ENCODE measurements at places on chromosomes 4 and X.
A peak's percentile ranks its signal among the peaks of the same experiment; 100 is the strongest.

GRCh38 chr4:114187592-114187991 lies 208.1 kb upstream of the ARSJ start:
- no peak for DNase-seq

- no peak for DNase-seq
Measured at GRCh38 chr4:35250761-35251160, 993.6 kb downstream of the ARAP2 start.

- no peak for DNase-seq
Measured at GRCh38 chr4:98996765-98997068, 1.2 kb downstream of the METAP1 start.

DNA sequence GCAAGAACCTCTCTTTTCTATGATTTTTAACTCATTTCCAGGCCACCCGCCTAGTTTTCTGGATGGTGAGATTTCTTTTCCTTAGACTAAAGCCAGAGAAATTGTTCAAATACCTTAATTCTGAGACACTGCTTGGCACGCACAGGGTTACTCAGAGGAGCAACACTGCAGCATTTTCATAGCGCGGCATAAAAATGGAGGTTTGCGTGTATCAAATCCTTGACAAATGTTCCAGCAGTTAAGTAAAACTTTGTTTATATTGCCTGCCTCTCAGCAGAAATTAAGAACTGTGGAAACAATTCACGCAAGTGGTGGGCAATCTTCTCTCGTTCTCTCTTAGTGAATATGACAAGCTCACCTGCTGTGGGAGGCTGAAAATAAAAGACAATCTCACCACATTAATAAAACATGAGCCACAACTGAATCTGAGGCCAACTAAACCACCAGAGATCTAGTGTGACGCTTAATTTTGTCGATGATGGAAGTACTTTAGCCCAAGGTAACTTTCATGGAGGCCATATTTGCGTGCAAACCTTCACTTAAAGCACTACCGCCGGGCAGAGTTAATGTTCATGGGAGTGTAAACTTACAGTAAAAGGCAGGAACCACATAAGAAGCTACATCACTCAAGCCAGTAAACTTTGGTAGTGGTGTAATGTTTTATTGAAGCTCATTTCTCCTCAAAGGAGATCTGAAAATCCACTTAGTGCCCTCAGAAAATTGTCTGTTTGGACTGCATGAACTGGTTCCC lies 894.8 kb upstream of the EPHA5 start:
- DNase-seq, result no peak

GRCh38 chr4:161336016-161336530 lies 827.7 kb downstream of the FSTL5 start:
- no peak for DNase-seq

- DNase-seq, result no peak
Measured at GRCh38 chr4:182449186-182449929, 206.2 kb downstream of the TENM3 start.

DNA sequence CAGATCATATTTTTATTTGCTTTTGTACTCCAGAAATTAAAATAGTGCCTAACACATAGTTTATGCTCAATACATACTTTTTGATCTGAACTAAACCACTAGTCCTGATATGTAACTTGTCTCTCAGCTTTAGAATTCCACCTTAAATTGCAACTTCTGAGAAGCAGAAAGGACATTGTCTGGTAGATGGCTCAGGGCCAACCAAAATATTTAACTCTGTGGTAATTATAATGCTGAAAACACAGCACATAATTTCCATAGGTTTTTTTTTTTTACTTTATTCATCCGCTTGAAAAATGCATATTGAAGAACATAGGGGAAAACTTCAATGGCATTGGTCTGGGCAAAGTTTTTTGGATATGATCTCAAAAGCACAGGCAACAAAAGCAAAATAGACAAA lies 59.3 kb downstream of the AREG start:
- no peak for DNase-seq

DNA sequence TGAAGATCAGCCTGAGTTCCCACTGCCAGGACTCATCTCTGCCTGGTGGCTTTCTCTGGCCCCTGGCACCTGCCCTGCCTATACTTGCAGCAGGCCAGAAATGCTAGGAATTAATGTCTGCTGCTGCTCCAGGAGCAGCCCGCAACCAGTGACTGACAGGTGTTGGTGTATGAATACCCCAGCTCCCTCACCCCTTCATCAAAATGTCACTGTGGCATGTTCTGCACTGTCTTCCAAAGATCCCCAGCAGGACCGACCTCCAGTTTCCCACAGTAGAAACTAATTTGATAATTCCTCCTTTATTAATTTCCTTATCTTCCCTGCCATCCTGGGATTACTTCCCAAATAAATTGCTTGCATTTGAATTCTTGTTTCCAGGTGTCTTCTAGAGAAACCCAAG lies 425.4 kb downstream of the BCOR start:
- no peak for DNase-seq

GRCh38 chr4:107130157-107130556 lies 94.0 kb upstream of the DKK2 start:
- DNase-seq, result no peak

DNA sequence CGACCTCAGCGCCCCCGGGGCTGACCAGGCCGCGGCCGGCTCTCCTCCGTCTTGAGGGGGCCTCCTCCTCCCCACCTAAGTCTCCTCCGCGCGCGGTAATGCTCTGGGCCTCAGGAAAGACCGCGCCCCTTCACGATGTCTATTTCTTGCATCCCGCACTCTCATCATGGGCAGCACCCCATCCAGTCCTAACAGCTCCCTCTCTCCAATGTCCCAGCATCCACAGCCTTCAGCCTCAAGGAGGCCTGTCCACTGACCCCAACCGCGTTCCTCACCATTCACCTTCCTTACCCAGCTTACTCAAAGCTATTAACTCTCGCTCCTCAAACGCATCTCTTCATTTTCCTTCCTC lies 77.5 kb downstream of the MAGED4 start:
- no peak for DNase-seq

GRCh38 chr4:165621983-165622382 lies 243.2 kb downstream of the CPE start:
- DNase-seq, result no peak

DNA sequence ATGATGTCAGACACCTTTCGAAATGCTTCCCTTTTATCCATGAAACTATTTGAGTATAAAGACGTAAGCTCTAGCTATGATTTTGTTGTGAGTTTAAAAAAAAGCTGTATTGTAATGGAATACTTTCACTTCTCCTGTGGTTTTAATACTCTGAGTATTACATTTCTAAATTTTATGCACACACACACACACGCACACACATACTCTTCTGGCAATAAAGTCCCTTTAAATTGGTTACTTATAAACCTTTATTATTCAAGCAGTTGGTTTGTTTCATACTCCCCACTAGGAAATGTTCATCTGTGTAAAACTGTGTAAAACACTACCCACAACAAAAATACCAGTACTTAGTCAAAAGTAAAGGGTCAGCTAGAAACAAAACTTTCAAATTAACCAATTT lies 18.2 kb downstream of the VAMP7 start:
- no peak for DNase-seq

DNA sequence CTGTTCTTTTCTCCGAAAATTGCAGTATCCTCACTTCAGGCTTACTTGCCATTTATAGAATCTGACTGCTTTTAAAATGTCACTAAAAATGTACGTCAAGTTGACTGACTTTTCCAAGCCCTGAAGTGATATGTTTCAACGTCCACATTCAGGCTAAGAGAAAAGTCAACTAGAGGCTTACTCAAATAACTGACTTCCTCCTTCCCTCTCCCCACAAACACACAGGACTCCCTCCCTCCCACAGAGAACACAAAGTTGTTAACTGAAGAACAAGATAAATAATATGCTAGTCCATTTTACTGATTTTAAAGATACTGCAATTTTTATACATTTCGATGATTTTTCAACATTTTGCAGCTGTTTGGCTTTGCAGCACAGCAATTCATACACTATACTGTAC lies 13.8 kb upstream of the CDKL2 start:
- no peak for DNase-seq

GRCh38 chr4:128358913-128359279 lies 71.3 kb upstream of the PGRMC2 start:
- DNase-seq, result no peak

DNA sequence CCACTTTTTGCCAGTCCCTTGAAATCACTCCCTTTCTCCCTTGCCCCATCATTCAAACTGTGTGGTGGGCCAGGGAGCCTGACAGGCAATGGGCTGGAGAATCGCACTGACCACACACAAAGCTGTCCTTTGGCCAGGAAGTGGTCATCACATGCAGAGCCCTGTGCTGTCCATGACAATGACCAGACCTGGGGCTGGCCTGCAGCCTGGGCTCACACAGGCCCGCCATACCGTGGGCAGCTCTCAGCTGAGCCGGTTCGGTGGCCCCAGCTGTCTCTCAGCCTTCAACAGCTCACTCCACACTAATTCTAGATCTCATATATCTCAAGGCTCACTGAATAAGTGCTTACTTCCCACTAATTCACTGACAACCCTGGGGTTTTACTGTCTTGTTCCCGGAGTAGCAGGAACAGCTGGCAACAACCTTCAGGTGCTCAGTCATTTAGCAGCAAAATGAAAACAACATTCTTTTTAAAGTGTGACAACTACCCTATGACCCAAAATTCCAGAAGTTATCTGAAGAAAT lies 48.0 kb downstream of the USP46 start:
- no peak for DNase-seq

DNA sequence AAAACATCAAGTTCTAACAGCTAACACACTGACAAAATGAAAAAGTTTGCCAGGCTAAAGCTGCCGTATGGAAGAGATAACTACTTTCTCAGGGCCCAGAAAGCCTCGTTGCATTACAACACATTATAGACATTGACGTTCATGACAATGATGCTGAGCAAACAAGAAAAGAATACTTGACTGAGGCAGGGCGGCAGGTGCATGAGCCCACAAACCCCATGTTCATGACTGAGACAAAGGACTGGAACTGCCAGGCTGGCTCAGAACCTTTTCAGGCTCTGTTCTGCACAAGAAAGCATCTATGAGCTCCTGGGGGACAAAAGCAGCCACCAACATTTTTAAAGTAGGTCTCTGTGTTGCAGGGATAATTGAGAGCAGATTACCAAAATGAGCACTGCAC lies 13.6 kb downstream of the TLR6 start:
- no peak for DNase-seq

DNA sequence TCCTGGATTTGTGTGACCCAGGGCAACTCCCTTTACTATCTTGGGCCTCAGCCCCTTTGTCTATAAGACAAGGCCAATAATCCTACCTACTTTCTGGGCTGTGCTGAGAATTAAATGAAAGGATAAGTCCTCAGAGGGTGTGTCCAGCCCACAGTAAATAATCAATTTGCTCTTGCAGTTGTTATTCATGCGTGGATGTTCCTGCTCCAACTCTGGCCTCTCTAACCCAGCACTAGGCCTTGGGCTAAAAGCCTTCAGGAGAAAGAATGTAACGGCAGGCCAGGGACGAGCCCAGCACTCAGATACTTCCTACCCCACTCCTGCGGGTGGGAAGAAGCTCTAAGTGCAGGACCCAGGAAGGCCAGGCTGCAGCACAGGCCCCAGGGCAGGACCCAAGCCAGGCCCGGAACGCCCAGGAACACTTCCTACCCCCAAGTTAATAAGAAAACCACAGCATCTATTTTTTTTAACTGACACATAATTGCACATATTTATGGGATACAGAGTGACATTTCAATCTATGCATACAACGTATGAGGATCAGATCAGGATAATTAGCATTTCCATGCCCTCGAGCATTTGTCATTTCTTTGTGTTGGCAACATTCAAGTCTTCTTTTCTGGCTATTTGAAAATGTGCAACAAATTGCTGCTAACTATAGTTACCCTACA lies 179.6 kb upstream of the RBPJ start:
- no peak for DNase-seq

- no peak for DNase-seq
Measured at GRCh38 chr4:185332575-185333464, 62.9 kb downstream of the LRP2BP start.

- DNase-seq, result no peak
Measured at GRCh38 chr4:118286685-118287084, 66.1 kb downstream of the PRSS12 start.

DNA sequence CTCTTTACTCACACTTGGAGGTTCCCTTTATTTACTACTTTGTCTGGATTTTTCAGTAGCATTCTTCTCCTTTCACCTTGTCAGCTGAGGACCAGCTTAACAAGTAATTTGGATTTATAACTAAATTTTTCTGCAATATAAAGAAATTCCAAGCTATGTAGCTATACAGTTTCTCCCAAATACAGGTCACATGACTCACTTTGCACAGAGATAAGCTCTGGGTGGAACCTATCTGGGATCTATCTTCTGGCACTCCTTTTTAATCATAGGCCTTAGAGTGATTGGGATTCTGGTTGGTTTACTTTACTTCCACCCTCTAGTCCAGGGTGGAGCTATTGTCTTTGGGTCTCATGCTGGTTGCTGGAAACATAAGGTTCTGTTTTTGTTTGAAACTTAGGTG lies 34.9 kb upstream of the STK26 start:
- DNase-seq, result no peak

- DNase-seq, result no peak
Measured at GRCh38 chrX:87337267-87337666, 180.3 kb upstream of the KLHL4 start.

DNA sequence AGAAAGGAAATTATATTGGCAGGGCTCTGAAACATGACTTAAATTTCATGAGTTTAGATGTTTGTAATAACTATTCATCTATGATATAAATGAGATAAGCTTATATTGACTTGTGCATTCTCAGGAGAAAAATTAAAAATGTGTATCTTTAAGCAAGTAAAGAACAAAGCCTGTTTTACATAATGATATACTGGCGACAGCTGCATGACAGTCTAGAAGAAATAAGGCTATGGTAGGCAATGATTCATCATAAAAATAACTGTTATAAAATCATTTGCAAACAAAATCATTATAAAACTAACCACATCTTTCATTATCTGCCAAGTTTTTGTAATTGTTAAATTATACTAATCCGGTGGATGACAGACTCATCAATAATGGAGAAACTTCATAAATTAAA lies 188.1 kb downstream of the ADAM29 start:
- DNase-seq, result no peak

- DNase-seq, result no peak
Measured at GRCh38 chr4:139728146-139728545, 62.5 kb downstream of the MGST2 start.

DNA sequence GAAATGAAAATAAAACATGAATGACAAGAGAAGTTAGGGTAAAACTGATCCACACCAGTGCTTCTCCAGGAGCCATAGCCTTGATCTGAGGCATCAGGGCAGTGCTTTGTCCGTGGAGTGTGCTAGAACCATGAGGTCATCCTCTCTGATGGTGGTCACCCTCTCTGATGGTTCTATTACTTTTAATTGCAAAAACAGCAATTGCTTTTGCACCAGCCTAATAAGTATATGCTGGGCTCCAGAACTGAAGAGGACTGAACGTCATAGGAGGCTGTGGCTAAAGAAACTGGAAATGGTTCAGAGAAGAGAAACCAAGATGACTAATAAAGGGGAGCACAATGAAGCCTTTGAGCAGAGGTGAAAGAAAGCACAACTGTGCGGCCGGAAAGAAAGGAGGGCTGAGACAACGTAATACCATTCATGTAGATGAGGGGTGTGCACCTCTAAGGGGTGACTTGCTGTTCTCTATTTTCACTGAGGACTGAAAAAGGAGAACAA lies 17.0 kb upstream of the TMEM154 start:
- no peak for DNase-seq

GRCh38 chr4:2462218-2462991 lies 6.5 kb upstream of the RNF4 start:
- DNase-seq, result peak; percentile 35

GRCh38 chr4:105895583-105896460 lies 551 bp downstream of the NPNT start:
- DNase-seq, result no peak
